Hindlimb muscle (tissue), 1 donor: ENCODE measurements at places on chromosomes 1 and 21. TPM values are rescaled to one million over a fixed set of nuclear protein-coding genes. Genes with fewer than 3 reads are reported as not detected.

GRCh38 chr21:43193651-43194302 lies 25.0 kb downstream of the CRYAA start:
- DNase-seq, result no peak

DNA sequence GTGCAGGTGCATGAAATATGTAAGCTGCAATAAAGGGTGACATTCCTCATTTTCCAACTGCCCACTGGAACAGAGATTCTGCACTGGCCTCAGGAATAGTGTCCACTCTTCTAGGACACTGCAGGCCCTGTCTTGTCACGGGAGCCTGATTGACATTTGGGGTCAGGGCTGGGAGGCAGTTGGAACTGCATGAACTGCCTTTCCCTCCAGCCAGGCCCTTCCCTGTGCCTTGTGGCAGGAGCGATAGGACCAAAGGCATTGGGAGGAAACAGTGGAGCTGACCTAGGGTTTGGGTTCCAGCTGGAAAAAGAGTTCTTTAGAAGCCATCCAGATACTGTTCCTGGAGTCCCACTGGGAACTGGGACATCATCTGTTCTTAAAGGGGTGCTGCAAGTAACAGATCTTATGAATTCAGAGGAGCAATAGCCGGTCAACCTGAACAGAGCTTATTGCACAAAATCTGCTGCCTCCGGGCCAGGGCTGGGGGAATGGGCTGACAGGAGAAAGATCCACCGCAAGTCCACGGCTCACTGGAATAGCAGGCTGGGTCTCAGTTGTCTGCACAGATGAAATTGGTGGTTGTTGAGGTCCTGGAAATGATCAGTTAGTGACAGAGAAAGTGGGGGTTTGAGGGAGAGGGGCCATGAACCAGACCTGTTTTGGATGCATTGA lies 451.7 kb downstream of the CAMTA1 start:
- no peak for DNase-seq

- DNase-seq, result no peak
Observed at GRCh38 chr1:202049129-202049528, 38.7 kb downstream of the ELF3 start.

FAAP20 gene
- polyA plus RNA-seq, result 50.9 TPM

GRCh38 chr1:238409191-238409850 lies 518.6 kb upstream of the ZP4 start:
- no peak for DNase-seq

DNA sequence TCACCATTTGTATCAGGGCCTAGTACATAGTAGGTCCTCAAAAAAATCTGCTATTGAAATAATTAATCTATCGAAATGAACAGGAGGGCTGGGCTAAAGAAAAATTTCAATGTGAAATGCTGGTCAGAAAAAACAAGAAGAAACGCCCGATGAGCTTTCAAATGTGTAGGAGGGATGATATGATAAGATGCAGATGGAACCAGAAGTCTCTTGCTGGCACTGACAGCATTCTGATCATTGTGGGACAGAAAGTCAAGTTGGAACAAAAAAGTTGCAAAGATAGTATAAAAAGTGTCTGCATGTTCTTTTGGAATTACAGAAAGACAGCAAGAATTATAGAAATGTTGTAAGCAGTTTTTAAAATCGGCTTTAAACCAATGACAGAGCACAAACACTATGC lies 11.1 kb downstream of the G0S2 start:
- DNase-seq, result no peak

ATP1A2 gene
- polyA plus RNA-seq, result 87.0 TPM

GRCh38 chr1:10941891-10942541 lies 70.4 kb upstream of the TARDBP start:
- no peak for DNase-seq

- no peak for DNase-seq
Observed at GRCh38 chr1:85462931-85463649, 1.9 kb downstream of the DDAH1 start.

DNA sequence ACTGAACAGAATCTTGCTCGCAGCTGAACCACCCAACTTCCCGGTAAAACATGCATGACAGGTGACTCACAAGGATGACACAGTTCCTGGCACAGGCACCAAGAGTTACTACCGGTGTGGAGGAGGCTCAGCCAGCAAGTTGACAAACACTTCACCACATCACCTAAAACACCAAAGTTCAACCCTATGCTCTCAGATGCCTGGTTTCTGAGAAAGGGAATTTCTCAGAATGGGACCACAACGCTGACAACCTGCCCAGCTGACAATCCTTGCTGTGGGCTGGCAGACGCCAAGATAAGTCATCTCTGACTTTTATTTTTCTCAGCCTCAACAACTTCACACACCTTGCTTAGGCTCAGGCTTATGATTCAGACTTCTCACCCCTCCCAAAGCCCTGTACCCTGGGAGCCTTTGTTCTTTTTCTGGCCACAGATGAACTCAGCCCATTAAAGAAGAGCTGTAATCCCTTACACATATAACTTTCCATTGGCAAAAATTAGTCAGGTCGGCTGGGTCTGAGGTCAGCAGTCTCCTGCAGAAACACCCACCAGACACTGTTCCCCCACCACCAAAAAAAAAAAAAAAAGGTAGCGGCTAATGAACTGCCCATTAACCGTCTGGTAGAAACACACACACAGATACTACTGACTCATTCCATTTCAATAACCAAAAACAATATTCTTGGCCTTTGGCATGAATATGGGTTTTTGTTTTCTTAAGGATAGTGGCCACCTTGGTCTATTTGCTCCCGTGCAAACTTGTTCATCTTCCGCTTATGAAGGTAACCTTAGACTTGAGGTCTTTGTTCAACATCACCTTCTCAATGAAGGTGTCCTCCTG lies 10.8 kb upstream of the TIAM1 start:
- no peak for DNase-seq
